ENCODE measurements at places on chromosomes 16 and 17.

DNA sequence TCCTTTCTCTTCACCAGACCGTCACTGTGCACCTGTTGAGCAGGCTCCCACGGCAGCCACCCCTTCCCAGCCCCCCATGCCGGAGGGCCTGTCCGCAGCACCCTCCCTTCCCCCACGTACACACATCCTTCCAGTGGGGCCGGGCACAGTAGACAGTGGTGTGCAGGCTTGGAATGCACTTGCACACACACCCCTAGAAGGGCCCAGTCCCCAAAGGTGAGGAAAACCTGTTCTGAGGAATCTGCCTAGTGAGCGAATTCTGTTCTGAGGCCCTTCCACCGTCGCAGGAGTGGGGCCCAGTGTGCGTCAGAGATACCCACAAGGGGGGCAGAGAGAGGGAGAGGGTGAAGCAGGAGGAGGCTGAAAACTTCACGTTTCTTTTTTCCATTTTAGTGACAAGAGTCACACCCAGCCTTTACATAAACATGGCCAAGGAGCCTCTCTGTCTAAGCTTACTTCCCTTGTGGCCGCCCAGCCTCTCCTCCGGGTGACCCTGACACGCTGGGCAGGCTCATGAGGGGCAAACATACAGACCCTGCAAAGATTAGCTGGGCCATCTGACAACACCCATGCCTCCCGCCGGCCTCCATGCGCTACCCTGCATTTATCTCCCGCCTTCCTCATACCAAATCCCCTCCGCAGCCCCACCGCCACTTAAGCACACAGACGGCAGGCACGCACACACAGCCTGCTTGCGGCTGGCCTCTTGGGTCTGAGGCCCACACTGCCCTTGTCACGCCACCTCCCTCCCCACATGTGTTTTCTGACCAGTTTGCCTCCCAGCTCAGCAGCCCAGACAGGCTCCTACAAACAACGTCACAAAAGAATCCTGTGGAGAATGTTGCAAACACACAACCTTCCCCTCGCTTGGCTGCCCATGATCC lies 1.8 kb downstream of the ZBTB4 start:
- DNase-seq: peak; percentile 48

DNA sequence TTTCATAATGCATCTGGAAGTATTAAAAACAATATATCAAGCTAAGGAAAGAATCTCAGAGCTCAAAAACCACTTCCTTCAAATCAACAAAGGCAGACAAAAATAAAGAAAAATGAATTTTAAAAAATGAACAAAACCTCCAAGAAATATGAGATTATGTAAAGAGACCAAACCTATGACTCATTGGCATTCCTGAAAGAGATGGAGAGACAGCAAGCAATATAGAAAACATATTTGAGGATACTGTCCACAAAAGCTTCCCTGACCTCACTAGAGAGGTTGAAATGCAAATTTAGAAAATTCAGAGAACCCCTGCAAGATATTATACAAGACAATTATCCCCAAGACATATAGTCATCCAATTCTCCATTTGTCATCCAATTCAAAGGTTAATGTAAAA lies 311.3 kb upstream of the SOX9 start:
- DNase-seq: no peak

GRCh38 chr17:81315129-81315884 lies 20.2 kb upstream of the SLC38A10 start:
- no peak for DNase-seq

- peak; percentile 93 for DNase-seq
Measured at GRCh38 chr17:13346996-13347762, 254.6 kb downstream of the HS3ST3A1 start.

DNA sequence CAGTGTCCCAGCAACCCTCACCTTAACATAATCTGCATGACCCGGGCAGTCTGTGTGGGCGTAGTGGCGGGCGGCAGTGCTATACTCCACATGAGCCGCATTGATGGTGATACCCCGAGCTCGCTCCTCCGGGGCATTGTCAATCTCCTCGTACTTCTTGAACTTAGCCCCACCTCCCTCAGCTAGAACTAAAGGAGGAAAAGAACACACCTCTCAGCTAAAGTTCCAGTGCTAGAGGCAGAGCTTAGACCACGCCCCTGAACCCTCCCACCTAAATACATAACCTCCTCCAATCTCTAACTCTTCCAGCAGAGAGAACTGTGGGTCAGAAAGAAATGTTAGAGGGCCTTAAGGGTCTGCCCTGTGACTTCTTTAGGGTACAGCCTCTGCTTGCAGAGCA lies 855 bp downstream of the TUFM start:
- DNase-seq: no peak

GRCh38 chr17:61482467-61482866 lies 30.2 kb downstream of the TBX4 start:
- no peak for DNase-seq

GRCh38 chr16:54952195-54952594 lies 21.5 kb downstream of the IRX5 start:
- no peak for DNase-seq

DNA sequence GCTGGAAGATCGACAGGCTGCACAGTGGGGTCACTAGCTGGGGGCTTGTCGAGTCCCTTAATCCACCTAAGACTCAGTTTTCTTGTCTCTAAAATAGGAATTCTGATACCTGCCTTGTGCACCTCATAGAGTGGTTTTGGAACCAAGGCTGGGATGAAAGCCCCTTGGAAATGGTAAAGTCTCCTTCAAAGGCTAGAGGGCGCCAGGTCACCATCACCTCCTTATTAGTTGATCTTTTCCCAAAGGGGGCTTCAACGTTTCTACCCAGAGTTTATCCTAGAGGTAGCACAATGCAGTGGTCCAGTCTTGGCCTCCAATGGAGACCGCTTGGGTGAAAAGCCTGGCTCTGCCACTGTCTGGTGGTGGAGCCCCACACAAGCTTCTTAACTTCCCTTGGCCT lies 158.2 kb downstream of the AIPL1 start:
- DNase-seq: no peak
